GM23248 (cell line): ENCODE measurements at places on chromosomes 11 and 22. TPM values are rescaled to one million over a fixed set of nuclear protein-coding genes. Genes with fewer than 3 reads are reported as not detected.
A peak's percentile ranks its signal among the peaks of the same experiment; 100 is the strongest.

AMOTL1 gene
- total RNA-seq, result 50.8 and 55.9 TPM in 2 replicates

TOM1 gene
- 61.3 and 62.2 TPM in 2 replicates for total RNA-seq

DNA sequence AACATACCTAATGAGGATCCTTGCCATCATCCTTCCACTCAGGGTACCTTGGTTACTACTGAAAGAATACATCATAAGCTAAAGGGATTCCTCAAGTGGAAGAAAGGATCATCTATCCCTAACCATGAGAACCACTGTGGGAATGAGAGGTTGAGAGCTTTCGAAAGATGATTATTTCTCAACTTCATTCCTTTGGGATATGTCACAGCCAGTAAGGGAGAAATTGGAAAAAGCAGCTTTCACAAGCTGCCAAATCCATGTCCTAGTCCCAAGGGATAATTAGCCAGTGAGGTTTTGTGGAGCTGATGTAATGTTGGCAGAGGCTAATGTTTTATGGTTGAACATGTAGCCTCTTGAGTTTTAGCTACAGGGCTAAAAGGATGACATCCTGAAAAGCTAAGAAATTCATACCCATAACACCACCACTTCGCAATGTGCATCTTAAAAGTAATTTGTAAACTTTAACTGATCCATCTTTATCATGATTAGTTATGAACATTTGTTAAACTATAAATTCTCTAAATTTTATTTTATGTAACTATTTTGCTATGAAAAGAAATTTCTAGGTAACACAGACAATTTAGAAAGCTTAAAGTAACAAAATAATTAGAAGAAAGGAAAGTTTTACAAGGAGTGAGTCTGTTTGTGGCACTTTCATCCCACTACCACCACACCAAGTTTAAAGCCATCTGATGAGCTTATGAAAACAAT is 123.9 kb downstream of the MRTFA start:
- no peak overlapping the region for H3K4me3 ChIP-seq
- peak overlapping the region; percentile 99 for H3K27ac ChIP-seq
- peak; percentile 98 for DNase-seq
- H3K36me3 ChIP-seq, result no peaks in the 10 kb centered on the region
- H3K27me3 ChIP-seq, result no peaks in the 10 kb centered on the region

DNA sequence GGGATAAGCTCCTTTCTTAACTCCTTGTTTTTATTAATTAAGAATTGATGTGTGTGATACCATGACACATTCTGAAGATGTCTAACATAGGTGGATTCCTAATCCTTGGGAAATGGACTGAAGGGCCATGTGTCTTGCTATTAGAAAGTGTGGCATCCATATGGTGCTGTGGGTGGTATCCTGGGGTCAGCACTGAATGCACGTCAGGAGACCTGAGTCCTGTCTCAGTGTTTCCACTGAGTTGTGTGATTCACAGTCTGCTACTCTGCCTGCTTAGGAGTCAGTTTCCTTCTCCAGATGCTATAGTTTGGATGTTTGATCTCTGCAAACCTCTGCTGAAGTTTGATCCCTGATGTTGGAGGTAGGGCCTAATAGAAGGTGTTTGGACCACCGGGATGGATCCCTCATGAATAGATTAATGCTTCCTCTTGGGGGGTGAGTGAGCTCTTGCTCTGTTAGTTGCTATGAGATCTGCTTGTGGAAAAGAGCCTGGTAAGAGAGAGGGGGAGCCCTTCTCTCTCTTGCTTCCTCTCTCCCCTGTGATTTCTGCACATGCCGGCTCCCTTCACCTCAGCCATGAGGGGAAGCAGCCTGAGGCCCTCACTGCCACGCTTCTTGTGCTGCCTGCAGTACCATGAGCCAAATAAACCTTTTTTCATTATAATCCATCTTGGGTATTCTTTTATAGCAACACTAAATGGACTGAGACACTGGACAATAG is 666.5 kb downstream of the NTM start:
- no peak for DNase-seq
- no peak overlapping the region for H3K27ac ChIP-seq
- peaks cover 6% of the 10 kb centered on the region for H3K4me1 ChIP-seq
- no peaks in the 10 kb centered on the region for H3K27me3 ChIP-seq

GRCh38 chr11:45651156-45651555 is 14.3 kb downstream of the CHST1 start:
- H3K27me3 ChIP-seq, result peaks cover 7% of the 10 kb centered on the region; the same call in 1 of the 2 replicates
- no peak for DNase-seq
- H3K36me3 ChIP-seq, result no peaks in the 10 kb centered on the region
- H3K4me1 ChIP-seq, result peaks cover 6% of the 10 kb centered on the region; the same call in 1 of the 2 replicates

SLC7A4 gene
- total RNA-seq, result not detected in 2 replicates

DNA sequence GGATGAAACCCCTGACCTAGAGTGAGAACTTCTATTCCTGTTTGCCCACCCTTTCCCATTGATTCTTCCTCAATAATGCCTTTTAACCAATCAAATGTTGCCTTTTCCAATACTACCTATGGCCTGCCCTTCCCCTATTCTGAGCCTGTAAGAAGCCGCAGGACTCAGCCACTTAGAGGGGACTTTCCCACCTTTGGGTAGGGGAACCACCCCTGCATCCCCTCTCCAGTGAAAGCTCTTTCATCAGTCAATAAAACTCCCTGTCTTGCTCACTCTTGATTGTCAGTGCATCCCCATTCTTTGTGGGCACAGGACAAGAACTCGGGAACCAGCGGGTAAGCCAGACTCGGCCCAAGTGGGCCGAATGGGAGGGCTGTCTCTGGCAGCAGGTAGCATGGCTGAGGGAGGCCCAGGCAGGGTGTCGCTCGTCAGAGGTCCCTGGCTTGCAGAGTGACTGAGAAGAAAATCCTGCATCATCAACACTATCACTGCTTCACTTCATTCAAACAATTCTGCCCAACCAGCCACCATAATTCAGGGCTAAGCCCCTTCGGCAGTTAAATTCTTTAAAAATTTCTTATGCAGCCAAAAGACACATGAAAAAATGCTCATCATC is 30.4 kb downstream of the LDHAL6A start:
- no peak for DNase-seq
- no peak overlapping the region for H3K27ac ChIP-seq
- peaks cover 41% of the 10 kb centered on the region for H3K36me3 ChIP-seq
- H3K4me3 ChIP-seq, result no peak overlapping the region
- H3K4me1 ChIP-seq, result peaks cover 7% of the 10 kb centered on the region; the same call in 1 of the 2 replicates
- no peaks in the 10 kb centered on the region for H3K27me3 ChIP-seq

- H3K4me1 ChIP-seq, result no peaks in the 10 kb centered on the region
- H3K4me3 ChIP-seq, result no peak overlapping the region
- H3K27me3 ChIP-seq, result peaks cover 27% of the 10 kb centered on the region
- no peak overlapping the region for H3K27ac ChIP-seq
- no peaks in the 10 kb centered on the region for H3K36me3 ChIP-seq
Observed at GRCh38 chr11:125931116-125931515, 14.7 kb upstream of the VSIG10L2 start.

GRCh38 chr11:78400702-78401101 is 16.9 kb downstream of the GAB2 start:
- H3K27me3 ChIP-seq, result no peaks in the 10 kb centered on the region
- H3K4me3 ChIP-seq, result no peak overlapping the region
- no peak overlapping the region for H3K27ac ChIP-seq
- no peaks in the 10 kb centered on the region for H3K36me3 ChIP-seq
- DNase-seq, result no peak
